ENCODE measurements at places on chromosomes 1 and 21.

DNA sequence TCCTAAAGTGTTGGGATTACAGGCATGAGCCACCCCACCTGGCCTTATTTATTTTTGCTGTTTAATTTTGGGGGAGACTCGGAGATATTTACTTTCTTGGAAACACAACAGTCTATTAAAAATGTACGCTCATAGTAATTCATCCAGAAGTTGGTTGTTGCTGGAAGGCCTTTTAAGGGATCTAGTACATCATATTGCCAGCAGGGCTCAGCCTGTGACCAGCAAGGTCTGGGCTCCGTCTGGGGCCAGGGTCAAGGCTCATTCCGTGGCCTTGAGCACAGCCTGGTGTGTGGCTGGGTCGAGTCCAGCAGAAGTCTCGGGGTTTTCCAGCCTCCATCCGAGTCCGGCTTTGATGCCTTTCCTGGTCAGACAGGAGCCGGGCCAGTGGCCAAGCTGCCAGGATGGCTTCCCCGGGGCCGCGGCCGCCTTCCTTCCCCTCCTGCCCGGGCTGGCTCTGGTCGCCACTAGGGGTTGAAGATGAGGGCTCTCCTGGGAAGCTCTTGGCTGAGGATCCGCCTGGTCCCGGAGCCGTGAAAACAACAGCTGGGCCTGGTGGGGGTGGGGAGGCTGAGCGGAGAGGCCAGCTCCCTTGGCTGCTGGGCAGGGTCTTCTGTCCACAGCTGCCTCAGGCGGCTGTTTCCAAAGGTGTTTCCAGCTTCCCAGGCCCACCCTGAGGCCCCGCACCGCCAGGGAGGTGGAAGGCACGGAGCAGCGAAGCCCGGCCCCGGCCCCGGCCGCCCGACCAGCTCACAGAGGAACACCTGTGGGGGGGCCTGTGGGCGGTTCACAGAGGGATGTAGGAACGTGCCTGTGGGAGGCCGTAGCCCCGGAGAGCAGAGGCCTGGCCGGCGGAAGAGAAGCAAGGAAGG lies 5.1 kb upstream of the VWA1 start:
- DNase-seq, result peak; percentile 81

DNA sequence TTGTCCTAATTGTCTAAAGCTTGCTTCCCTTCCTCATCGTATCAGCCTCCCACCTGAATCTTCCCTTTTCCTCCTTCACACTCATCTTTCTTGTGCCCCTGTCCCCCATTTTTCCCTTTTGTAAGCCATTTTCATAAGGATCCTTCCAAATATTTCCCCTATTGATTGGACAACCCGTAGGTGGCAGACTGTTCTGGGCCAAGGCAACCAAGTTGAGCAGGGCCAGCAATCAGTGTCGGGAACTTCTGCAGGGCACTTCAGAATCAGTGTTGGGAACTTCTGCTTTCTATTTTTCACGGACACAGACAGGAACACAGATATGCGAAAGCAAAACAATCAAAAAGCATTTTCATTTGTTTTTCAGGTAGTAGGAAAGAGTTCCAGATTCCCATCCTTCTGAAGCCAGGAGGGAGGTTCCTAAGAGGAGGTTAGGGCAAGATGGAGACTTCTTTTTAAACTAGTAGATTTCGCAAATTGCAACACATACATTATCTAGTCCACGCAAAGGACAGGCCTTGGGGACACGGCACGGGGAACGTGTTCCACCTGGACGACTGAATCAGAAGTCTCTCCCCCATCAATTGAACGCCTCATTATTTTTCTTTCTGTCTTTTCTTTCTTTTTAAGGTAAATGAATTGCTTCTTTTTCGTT lies 691 bp upstream of the MPZL1 start:
- peak; percentile 51 for DNase-seq

DNA sequence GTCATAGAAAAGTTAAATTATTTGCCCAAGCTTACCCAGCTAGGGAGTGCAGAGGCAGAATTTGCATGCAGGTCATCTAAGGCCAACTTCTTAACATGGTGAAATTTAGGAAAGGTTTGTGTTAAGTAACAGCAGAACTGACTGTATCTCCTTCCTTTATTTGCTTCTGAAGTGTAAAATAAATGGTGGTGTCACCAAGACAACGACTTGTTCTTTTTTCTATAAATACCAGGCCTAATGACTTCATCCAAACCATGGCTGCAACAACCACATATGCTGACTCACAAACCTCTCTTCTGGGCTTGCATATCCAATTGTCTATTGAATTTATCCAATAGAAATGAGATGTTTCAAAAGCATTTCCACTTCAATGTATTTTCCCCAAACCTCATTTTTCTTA lies 19.1 kb downstream of the COL24A1 start:
- no peak for DNase-seq

GRCh38 chr1:234675572-234675971 lies 65.6 kb upstream of the IRF2BP2 start:
- DNase-seq, result no peak

DNA sequence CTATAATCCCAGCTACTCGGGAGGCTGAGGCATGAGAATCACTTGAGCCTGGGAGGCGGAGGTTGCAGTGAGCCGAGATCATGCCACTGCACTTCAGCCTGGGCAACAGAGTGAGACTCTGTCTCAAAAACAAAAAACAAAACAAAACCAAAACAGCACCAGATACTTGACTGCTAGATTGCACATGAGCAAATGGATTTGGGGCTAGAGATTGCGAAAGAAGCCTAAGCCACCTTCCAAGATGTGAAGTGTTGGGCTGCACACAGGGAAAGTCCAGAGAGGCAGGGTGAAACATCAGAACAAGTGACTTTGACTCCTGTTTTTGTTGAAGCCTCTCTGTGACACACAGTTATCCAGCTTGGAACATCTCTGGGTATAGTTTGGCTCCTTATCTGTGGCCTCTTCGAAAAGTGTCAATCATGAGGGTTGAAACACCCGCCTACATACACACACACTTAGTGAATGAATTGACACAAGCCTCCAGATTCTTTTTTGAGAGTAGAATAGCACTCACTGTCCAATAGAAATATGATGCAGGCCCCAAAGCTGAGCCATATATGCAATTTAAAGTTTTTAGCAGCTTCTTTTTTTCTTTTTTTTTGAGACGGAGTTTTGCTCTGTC lies 34.2 kb upstream of the GPR137B start:
- no peak for DNase-seq

GRCh38 chr1:46519209-46519608 lies 29.6 kb downstream of the DMBX1 start:
- no peak for DNase-seq

DNA sequence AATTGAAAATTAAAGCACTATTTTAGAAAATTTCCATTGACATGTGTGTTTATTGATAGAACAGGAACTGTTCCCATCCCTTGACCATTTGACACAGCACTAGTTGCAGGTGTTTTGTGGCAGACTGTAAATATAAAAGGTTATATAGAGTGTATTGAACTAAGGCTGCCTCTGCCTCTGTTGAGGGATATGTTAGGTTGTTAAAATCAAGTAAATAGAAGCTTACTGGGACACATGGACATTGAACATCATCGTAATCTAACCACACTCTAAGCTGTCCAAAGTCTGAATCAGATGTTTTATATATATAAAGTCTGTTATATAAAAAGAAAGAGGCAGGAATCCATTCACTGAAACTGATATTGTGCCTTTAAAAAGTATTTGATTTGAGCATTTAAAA lies 308.1 kb upstream of the PKN2 start:
- no peak for DNase-seq

DNA sequence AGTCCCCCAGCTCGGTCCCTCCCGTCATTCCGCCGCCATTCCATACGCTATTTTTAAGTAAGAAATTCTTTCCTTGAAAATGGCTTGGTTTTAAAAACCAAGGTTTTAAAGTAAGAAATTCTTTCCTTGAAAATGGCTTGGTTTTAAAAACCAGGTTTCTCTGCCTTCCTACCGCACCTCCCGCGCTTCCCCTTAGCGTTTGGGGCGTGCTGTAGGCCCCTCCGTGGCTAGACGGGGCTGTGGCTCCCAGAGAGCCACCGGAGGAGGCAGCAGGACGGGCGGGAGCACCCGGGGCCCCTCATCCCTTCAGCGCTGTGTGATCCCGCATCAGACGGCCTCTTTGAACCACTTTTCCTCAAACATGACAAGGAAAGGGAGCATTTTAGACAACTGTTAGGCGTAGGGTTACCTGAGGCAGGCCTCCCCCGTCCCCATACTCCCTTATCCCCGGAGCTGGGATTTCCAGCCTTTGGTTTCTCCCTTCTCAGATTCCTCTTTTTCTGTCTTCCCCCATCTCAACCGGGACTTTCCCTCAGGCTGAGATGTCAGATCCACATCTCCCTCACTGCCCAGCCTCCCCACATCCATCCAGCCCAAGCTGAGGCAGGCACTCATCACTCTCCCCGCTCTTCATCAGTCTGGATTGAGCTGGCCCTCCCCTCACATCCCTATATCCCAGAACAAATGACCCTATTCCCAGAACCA lies 541 bp upstream of the CD58 start:
- DNase-seq, result no peak

- no peak for DNase-seq
These were observed 183.0 kb upstream of the RAB4A start for GRCh38 chr1:229087906-229088305.

DNA sequence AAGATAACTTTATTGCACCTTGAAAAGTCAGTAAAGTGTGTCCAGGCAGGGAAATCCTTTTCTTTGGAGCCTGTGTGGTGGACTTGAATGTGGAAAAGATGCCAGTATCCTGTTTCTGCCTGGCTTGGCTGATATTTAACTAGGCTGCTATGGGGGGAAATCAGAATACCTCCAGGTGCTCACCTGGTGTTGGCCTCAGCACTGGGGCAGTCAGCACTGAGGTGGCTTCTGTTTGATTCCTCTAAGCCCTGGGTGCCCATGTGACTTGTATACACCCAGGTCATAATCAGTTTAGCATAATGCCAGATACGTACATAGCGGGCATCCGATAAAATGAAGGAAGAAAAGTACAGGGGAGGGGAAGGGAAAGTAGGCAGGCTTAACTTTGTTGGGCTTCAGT lies 7.2 kb downstream of the PHGDH start:
- DNase-seq, result no peak

- DNase-seq, result peak; percentile 52
These were observed 52.0 kb downstream of the SLC9A1 start for GRCh38 chr1:27102707-27103468.

DNA sequence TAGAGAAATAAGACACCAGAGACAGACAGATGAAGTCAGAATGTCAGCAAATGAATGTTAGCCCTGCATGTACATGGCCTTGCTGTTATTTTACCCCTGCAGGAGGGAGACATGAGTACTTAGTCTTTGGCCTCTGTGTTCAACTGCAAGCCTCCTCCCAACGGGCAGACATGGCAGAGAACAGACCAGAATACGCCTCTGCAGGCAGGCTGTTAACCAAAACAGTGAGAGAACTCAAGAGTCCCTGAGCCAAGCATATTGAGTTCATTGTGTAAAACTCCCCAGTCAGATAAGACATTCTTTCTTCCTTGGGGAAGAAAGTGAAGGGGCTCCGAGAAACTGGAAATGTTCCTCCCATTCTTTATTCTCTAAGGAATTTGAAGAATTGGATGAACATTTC lies 150.9 kb downstream of the PHTF1 start:
- no peak for DNase-seq

DNA sequence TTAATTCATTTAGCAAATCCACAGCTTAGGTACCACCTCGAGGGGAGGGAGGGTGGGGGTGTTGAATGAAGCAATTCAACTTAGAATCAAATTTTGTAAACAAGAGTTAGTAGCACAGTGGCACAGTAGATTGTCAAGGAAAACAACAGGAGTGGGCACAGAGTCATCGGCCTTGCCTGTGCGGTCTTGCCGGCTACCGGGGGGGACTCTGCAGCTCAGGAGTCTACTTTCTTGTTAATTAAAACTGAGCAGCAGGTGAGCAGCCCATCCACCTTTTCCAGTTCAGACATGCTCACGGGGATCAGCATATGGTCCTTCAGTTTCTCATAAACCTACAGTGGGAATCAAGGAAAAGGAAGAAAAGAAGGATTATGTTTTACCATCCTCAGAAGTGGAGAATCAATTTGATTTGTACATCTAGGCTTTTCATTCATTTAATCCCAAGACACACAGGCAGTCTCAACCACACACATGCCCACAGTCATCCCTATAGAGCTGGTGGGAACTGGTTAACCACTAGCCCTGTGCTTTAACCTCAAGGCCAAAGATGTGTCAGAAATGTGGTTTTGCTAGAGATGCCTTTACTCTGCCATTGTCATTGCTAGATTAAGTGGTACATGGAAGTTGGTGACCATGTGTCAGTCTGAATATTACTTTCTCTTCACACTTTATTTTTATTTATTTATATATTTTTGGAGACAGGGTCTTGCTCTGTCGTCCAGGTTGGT lies 45.0 kb upstream of the BCL10 start:
- no peak for DNase-seq

- no peak for DNase-seq
These were observed 186.3 kb upstream of the BRINP3 start for GRCh38 chr1:190663962-190664361.

DNA sequence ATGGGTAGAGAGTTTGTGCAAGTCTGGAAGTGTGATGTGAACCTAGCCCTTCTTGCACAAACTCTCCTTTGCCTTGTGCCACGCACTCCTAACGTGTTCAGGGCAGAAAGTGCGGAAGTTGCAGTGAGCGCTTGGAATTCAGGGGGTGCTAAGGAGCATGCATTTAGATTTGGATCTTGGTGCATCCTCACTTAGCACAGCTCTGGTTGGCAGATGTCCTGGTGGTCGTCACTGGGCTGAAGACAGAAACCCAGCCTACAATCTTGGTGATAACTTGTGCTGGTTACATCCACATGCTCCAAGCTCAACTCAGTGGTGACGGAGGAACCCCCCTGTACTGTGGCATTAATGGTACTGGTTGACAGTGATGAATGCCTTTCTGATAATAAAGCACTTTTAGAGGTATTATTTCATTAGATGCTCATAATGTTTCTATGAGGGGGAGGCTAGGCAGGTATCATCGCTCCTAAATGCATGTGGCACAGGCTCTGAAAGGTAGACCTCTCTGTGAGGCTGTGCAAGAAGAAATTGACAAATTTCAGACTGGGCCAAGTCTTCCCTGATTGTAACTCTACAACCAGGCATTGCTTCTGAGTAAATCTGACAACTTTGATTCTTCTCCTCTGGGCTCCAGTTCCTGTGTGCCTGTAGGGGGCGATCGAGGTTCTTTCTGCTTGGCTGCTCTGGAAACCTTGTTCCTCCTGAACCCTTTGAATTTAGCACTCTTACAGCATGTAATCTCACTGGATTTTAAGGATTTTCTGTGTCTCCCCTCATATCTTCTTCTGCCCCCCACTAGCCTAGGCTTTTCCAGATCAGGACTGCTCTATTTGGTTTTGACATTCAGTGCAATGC lies 40.6 kb downstream of the MAPKAPK2 start:
- DNase-seq, result no peak

DNA sequence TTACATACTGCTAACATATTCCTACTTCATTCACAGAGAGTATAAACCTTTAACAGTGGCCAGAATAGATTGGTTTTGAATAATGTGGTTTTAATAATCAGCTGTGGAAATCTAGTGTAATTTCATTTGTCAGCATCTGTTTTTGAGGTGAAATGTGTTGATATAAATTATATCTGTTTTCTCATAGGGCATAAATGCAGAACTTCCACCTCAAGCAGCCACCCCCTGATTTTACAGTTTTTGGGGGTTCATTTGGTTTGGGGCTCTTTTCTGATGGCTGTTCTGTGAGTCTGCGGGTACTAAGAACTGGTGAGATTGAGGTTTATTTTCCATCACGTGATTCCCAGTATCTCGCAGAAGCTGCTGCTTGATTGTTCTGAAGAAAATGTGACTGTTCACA lies 23.2 kb downstream of the EDARADD start:
- DNase-seq, result no peak

GRCh38 chr21:40732253-40733023 lies 114.5 kb downstream of the DSCAM start:
- no peak for DNase-seq
